ENCODE measurements at places on chromosomes 5 and 9.

DNA sequence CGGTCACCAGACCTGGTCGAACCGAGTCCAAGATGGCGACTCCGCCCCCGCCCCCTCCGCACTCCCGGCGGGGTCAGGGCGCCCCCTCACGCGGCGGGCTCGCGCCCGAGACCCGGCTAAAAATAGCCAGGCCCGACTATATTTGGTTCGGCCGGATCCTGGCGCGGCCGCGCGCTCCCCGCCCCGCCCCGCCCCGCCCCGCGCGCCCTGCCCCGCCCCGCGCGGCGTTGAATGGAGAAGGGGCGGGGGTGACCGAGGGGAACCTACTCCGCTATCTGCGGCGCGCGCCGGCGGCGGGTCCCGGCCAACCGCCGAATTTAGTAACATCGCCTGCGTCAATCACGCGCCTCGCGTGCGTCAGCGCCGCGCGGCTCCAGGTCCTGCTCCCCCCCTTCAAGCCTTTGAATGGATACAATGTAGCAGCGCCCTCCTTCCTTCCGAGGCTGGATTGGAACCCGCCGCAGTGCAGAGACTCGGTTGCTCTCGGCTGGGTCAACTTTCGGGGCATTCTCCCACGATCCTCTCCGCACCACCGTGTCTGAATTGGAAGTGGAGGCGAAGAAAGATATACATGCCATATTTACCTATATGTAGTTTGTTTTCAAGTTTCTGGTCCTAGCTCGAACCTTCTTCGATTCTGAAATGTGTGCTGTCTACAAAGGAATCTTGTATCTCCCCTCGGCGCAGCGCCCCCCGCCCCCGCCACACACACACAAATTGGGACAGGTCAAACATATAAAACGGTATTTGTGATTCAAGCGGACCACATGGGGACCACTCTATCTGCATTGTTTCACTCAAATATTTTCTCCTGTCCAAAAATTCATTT, 1.6 kb upstream of the NR4A3 start:
- DNase-seq: peak; percentile 91

GRCh38 chr9:16552252-16552651, 318.2 kb downstream of the BNC2 start:
- no peak for DNase-seq

- DNase-seq: no peak
Observed at GRCh38 chr9:129390541-129390940, 212.5 kb upstream of the IER5L start.

DNA sequence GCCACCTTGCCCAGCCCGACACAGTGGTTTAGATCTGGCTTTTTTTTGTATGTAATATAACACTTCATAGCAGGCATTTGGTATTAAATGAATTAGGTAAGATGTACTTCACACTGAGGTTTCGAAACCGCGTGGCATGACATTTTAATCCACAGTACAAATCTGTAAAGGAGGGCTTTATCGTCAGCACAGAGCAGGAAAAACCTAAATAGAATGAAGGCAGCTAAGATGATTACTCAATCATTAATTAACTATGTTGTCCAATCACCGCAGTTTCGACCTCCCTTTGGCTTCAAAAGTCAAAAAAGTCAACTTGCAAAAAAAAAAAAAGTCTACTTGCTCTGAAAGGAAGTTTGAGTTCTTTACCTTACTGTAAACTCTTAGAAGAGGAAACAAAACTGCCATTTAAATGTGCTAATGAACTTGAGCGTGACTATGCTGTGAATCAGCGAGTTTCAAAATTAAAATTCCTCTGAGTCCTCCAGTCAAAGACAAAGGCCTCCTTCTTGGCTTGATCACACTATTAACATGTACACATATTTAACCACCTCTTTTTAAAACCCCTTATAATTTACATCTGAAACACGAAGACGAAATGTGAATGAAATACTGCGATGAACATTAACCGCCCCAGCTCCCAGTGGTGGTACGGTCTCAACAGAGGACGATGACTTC, 698 bp upstream of the SEC24A start:
- DNase-seq: no peak

GRCh38 chr5:115209279-115209678, 39.6 kb upstream of the TRIM36 start:
- DNase-seq: peak; percentile 88

DNA sequence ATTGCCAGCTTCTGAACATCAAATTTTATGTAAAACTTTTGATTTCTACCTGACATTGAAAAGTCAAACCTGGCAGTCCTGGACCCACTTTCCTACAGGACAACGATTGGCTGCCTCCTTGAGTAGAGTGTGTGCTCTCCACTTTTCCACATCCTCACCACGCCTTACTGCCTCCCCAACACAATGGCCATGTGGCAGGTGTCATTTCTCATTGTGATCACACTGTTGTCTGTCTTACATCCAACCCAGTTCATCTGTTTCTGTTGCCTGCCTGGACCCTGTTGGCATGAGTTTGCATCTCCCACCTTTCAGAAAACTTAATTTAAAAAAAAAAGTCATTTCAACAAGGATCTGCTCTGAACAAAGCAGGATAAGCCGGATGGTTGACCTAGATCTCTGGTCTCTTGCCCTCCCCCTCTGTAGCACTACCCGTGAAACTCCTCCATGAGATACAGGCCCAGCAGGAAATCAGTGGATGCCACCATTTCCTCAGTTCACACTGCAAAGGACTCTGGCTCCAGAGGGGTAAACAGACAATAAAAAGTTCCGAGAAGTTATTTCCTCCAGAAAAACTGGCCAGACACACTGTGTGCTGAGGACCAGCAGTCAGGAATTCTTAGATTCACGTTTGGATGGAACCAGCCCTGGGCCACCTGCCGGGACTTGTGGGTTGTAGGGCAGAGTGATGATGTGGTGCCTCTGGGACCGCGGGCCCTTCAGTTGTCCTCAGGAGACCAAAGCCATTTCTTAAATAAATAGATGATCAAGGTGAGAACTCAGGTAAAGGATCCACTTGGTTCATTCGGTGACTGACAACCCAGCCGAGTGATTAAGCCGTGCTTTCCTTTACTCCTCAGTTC, 48.6 kb downstream of the AMBP start:
- no peak for DNase-seq

DNA sequence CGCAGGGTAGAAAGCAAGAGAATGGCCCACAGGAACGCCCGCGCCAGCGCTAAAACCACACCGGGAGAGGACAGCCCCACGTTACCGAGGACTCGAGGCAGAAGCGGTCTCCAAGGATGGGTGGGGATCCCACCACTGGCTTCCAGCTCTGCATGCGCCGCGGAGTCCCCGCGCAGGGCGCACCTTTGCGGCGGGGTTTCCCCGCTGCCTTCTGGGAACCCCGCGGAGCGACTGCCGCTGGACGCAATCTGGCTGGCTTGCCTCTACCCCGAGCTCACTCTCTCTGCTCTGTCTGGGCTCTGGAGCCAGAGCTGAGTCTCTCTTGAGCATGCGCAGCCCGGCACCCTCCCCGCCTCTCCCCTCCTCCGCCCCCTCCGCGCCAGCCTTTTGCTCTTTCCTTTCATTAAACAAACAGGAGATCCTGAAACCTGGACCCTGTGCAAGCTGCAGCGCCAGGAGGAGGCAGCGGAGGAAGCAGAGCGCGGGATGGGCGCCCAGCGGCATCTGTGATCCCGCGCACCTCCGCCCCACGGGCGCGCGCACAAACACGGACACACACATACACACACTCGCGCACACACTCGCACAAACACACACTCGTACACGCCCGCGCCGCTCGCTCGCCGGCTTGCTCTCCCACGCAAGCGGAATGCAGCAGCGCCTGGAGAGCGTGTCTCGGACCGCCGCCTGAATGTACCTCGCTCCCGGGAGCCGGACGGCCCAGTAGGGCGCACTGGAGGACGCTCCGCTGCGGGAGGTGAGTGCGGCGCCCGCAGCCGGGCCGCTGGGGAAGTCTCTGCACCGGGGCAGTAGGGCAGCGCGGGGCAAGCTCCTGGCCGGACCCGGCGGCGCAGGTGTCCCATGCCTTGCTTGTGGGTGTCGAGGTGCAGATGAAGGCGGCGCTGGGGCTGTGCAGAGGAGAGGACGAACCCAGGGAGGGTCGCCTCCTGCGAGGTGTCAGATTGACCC, at the start of gene PLPPR1:
PLPPR1 (plus strand) TSS at position 382 of the 969 bp plus-strand sequence.
- no peak for DNase-seq

DNA sequence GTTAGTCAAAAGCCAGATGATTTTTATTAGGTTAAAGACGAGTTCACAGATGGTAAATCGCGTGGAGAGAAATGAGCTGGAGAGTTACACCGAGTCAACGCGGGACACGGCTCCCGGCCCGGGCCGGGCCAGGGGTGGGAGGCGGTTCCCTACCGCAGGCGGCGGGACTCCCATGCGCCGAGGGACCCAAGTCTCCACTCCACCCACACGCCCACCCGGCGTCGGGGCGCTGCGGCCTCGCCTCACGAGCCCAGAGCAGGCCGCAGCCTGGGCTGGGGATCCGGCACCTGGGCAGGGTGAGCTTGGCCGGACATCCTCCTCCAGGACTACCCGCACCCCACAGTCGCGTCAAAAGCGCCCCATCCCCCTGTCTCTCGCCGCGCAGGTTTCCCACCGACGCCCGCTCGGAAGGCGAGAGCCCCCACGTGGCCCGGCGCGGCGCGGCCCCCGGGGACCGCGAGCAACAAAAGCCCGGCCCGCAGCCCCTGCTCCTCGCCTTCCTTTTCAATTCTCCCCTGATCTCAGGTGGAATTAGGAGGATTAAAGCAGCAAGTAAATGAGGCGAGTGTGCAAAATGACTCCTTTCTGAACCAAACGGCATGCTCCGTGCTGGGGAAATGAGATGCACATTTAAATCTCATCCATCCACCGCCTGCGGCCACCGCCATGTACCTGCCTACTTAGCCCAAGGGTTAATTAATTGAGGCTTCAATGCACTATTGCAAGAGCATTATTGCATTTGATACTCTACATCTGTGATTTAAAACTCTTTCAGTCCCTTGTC, 196.5 kb upstream of the TBCA start:
- no peak for DNase-seq

- DNase-seq: no peak
Observed at GRCh38 chr9:36149197-36149596, 12.7 kb downstream of the GLIPR2 start.

- no peak for DNase-seq
Observed at GRCh38 chr5:6115852-6116251, 262.5 kb downstream of the MED10 start.

DNA sequence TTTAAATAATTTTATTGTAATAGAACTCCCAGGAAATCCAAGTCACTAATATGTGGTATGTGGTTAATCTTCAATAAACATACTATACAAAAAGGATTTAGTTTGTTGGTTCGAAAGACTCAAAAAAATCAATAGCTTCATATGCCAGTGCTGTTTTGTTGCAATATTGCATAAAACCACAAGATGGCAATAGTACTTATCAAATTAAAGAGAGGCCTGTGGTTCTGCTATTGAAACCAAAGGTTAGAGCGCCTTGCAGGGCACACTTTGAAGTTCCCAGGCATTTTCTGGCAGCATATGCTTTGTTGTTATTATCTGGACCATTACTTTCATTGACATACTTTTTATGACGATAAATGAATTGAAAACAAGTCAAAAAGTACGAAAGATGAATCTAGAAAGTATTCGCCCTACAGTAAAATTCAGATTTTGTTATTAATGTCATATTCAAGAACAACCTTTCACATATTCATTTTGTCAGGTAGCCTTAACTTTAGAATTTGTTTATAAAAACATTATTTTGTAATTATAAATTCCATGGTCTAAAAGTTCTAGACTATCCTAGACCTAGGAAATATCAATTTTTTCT, 316.3 kb downstream of the MCTP1 start:
- no peak for DNase-seq

- DNase-seq: no peak
Observed at GRCh38 chr9:127285965-127286364, 21.4 kb downstream of the GARNL3 start.

GRCh38 chr5:30572279-30572678, 621.2 kb upstream of the CDH6 start:
- DNase-seq: no peak

DNA sequence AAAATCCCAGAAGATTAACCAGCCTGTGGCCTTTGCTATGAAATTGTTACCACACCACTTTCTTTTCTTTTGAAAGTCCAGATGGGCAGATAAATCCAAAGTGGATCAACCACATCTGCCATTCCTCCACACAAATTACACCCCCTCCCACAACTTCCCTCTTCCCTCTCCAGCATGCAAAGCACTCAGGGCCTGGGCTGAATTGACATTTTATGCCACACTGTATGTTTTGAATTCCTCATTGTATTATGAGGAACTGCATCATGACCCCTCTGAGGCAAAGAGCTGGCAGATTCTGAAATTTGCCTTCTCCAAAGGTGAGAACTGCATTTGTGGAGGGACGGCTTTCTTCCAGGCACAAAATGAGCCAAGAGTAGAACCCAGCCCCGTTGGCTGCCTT, 589.2 kb upstream of the KLF4 start:
- no peak for DNase-seq

- no peak for DNase-seq
Observed at GRCh38 chr5:15521381-15522186, 21.6 kb downstream of the FBXL7 start.

GRCh38 chr9:37729499-37729898, 24.1 kb upstream of the TRMT10B start:
- no peak for DNase-seq

GRCh38 chr5:107361945-107362344, 308.8 kb downstream of the EFNA5 start:
- no peak for DNase-seq

GRCh38 chr9:19009391-19009965, 23.5 kb downstream of the SAXO1 start:
- DNase-seq: no peak

DNA sequence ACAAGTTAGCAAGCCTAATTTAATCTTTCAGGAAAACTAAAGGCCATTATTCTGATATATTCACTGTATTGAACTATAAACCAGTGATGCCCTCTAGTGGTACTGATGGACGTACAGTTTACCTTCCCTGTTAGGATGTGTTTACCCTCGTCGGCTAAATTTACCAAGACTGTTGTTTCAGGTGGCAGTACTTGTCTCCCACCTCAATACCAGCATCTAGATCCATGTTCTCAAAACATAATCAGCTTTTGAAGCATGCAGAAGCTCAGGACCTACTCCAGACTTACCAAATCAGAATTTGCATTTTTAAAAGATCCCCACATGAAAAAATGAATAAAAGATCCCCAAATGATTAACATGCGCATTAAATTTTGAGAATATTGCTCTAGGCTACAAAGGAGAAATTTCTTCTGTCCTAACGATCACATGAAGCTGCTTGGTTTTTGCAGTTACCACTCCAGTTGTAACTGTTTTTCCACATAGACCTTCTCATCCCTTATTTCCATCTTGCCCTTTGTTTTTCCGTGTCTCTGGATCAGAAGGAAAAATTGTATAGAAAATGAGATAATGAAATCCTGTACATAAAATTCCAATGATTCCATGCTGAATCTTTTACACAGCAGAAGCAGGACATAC, 3.2 kb upstream of the BAAT start:
- no peak for DNase-seq

GRCh38 chr5:33091571-33092363, 349.0 kb upstream of the TARS1 start:
- no peak for DNase-seq

DNA sequence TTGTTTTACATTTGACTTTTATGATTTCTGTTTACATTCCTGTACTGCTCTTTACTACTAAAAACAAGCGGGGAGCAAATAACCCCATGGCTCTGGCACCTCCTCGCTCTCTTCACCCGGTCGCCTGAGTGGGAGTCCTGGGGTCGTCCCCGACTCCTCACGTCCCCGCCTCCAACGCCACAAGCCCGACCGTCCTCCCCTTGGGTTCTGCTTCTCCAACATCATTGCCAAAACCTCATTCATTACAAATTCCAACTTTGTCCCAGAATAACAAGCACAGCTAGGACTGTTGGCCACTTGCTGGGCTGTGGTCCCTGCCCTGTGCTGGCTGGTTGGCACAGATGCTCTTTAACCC, 35.1 kb downstream of the MRPL36 start:
- no peak for DNase-seq

All from T-helper 1 cell (primary cell).